ENCODE measurements at places on chromosomes 12 and 14.

GRCh38 chr12:4779749-4780148 is 59.5 kb downstream of the GALNT8 start:
- DNase-seq, result no peak

DNA sequence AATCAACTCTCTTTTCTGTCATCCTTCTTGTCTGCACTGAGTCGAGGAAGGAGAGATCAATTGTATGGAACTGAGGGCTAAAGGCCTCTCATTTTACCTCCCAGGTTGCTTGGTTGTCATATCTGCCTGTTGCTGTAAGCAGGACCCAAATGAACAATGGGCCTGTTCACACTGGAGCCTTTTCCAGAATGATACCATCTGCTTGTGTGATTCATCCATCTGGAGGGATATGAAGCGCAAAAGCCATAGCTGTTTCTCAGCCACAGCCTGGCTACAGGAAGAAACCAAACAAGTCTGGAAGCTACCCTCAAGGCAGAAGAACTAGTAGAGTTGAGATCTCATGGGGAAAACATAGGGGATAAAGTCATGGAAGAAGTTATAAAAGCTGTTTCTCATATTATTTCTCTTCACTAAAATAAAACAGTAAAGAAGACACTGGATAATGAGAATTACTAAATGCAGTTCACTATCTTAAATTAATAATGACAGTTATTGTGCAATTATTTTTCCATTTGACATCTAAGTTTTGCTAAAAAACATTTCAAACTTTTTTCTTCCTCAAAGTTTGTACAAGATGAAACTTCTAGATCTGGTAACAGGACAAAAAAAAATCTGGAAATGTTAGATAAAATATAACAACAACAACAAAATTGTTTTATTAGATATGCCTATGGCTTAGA is 106.3 kb downstream of the SPTSSA start:
- DNase-seq, result no peak

GRCh38 chr14:90273532-90273931 is 17.2 kb downstream of the PSMC1 start:
- no peak for DNase-seq

- no peak for DNase-seq
These were observed 778 bp downstream of the SLC8B1 start for GRCh38 chr12:113333877-113334785.

- DNase-seq, result no peak
These were observed 25.0 kb downstream of the A2ML1 start for GRCh38 chr12:8847435-8847834.

DNA sequence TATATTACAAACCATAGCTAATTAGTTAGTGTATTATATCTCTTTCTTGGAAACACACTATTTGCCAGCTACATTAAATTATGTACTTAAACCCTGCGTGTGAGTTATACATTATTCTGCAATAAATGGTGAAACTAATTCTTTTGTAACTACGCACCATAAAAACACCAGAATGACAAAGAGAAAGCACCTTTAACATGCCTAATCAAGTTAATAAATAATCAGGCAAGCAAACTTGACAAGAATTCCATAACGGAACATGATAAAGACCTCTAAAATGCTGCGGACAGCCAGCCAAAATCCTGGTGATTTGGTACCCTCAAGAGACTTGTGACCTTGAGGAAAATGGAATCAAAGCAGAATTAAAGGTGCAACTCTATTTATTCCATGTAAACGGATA is 375.3 kb upstream of the KITLG start:
- DNase-seq, result no peak

DNA sequence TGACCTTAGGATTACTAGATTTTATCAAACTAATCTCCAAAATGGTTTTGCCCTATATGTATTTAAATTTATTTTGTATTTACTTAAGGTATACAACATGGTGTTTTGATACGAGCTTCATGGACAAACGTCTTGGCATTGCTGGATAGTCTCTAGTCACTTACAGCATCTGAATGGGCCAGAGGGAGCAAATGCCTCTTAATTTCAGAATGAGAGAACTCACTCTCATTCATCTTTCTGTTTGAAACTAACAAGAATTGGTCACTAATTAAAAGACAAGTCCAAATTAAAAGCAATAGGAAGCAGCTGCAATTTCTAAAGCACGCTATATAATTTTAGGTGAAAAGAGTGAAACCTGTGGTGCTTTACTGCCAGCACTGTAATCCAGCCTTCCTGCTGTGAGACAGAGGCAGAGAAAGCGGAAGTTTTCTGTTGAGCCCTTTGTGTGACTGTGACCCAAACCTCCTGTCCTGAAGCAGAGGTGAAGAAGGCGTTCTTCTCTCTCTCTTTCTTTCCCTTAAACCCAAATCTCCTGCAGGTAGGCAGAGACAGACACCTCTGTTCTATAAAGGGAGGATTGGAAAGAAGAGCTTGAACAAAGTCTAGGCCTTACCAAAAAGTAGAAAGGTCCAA is 184.6 kb upstream of the NAV3 start:
- no peak for DNase-seq

DNA sequence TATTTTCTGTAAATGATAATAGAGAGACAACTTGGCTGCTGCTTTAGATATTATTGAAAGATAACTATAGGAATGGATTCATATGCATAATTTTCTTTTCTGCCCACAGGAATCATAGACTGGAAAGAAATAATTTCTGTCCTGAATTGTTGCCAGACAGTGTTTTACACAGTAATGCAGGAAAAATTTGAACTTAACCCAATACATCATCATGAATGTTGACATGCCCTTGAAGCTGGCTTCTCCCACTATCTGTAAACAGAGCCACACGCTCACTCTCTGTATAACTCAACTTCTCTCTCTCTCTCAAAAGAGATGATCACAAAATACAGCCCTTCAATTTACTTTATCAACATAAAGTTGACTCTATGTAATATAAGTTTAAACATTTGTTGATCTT is 56.6 kb downstream of the PAX9 start:
- no peak for DNase-seq

DNA sequence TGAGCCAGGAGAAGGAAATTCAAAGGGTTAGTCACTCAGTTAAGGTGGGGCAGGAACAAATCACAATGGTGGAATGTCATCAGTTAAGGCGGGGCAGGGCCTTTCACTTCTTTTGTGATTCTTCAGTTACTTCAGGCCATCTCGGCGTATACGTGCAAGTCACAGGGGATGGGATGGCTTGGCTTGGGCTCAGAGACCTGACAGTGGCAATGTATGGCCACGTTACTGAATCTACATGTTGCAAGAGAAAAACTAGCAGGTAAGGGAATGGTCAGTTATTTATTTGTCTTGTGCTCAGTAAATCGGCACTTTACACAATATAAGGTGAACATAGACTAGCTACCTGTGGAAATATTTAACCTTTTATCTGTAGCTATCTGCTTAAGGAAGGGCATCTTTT is 11.9 kb downstream of the SLCO1B3 start:
- no peak for DNase-seq

- no peak for DNase-seq
These were observed 9.8 kb upstream of the HSP90AA1 start for GRCh38 chr14:102096569-102097188.

DNA sequence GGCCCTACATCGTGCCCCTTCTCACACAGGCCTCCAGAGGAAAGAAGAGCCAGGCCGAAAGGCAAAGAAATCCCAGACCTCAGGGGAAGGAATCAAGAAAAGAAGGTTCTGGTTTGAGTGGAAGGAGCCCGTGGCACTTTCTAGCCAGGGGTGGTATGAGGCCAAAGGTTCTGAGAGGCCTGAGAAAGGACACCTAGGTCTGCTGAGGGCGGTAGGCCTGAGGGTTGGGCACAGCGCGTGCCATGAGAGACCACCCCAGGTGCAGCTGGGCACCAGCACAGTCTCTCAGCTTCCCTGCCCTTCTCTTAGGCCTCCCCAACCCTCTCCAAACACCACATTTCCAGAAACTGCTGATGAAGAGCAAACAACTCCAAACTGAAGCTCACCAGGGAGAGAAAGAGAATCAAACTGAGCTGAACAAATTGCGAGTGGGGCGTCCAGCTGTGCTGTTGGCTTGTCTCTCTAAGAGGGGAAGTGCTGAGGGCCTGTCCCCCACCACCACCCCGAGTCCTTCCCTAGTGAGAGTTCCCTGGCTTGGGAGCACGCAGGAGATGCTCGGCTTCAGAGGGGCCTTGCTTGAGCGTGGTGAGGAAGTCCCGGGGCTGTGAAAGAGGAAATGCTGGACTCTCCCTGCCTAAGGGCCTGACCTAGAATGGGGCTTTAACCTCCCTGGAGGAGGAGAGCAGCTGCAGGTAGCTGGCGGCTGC is 184.8 kb downstream of the ZFP36L1 start:
- DNase-seq, result peak; percentile 44

DNA sequence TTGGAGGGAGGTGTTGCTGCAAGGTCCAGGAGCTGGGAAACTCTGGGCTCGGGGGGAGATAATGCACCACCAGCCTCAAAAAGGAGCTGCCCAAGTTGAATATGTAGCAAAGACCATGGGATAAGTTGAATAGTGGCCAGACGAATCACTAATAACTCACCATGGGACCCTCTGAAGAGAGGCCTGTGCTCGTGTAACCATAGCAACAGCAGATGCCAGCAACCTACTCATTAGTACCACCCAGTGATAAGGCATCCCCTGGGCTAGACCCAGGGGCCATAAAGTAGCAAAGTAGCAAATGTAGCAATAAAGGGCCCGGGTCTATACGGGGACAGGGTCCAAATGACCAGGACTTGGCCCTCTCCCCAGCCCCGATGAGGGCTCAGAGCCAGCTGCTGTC is 328.0 kb downstream of the DPF3 start:
- DNase-seq, result no peak

- DNase-seq, result no peak
These were observed 185.1 kb downstream of the CHST11 start for GRCh38 chr12:104641862-104642261.

- DNase-seq, result no peak
These were observed 111.9 kb upstream of the KRAS start for GRCh38 chr12:25362646-25363045.

DNA sequence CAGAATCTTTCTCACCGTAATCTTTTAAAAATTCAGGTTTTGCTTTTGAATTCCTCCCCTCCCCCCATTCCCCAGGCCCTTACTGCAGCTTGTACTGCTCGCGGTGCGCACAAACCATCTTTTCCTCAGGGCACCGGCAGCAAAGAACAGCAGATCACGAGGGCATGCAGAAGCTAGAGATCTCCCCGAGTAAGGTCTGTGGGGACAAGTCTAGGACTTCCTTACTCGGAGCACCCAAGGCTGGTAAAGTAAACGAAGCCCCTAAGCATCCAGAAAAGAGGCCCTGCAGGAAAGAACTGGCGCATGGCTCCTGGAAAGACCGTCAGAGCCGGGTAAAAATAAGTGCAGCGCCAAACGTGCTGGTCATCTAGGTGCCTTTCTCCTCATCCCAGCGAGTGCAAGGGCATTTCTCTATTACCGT is 727 bp downstream of the LDHB start:
- DNase-seq, result peak; percentile 5

GRCh38 chr14:22830443-22831010 is 840 bp downstream of the MRPL52 start:
- no peak for DNase-seq

- DNase-seq, result no peak
These were observed 259.3 kb upstream of the BTG1 start for GRCh38 chr12:92404921-92405320.

GRCh38 chr12:43370263-43370662 is 181.7 kb downstream of the ADAMTS20 start:
- no peak for DNase-seq

GRCh38 chr12:91717804-91718203 is 427.8 kb downstream of the BTG1 start:
- no peak for DNase-seq

DNA sequence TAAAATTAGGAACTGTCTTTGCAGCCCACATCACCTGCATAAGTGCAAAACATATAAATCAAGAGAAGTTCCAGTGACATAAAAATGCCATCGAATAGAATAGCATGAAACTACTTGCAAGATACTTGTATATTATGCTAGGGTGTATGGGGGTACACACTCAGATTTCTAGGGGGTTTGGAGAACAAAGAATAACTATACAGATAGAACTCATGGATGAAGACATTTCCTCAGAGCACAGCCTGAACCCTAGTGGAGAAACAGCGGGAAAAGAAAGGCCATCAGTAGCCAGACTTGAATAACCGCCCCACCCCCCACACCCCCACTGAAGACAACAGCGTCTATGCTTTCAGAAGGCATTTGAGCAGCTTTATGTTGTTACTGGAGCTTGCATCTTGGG is 425.8 kb downstream of the NPAS3 start:
- no peak for DNase-seq

DNA sequence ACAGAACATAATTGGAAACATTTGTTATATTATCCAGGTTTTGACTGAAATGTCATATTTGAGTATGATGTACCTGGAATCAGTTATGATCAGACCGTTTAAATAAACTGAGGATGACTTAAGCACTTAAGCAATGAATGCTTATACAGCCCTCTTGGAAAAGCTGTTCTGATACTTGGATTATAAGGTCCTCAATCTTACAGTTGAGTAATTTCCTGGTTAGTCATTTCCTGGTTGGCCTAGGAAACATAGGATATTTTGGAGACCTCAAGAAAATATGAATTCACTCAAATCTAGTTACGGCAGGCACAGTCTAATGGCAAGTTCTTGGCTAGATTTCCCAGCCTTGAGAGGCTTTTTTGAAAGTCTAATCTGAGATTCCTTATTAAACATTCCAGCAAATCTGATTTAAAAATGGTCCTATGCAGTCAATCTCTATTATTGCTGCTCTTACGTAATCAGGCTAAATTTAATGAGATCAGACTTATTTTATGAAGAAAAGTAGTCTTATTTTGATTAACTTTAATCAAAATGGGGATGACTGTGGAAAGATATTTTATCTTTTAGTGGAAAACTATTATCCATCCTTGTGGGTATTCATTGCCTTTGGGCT is 447.2 kb downstream of the SNAPC1 start:
- DNase-seq, result no peak

GRCh38 chr14:60974090-60974651 is 6.7 kb downstream of the TRMT5 start:
- no peak for DNase-seq

- no peak for DNase-seq
These were observed 304.6 kb downstream of the BMP4 start for GRCh38 chr14:53652068-53652467.

Data from brain pericyte (primary cell).